GM18507 (cell line): ENCODE measurements at places on chromosomes 4 and X.

DNA sequence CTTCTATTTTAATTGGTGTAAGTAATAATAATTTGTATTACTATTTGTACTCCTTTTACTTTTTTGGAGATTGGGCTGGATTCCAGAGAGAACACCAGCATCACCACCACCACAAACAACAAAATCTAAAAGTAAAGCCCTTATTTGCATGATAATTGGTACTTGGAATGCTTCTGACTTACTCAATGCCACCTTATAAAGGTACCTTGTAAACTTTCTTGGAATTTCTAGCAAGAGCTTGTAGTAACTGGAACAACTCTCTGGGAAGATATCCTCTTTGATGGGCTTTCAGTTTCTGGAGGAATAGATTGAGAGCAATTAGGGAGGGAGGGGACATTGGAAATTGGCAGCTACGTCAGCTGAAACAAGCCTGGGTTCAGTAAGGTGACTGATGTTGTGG lies 20.2 kb upstream of the PITX2 start:
- DNase-seq: no peak

DNA sequence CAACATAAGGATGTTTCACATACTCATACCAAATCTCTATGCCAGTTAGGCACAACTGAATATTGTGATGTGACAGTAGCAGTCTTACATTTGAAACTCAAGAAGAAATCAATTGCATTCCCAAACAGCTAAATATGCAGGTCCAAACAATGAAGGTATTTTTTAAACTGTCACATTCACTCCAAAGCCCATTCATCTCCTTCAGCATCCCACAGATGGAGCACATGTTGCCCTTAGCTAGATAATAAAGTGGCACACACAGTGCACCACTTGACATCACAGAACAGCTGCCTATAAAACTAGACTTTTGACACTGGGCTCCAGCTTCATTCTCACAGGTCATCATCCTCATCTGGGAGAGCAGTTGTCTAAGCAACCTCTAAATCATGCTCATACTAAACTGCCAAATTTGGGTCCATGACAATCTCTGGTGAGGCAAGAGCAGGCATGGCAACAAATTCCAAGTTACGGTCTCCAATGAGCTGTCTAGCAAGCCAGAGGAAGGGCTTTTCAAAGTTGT lies 26.2 kb upstream of the ARHGEF6 start:
- DNase-seq: no peak

DNA sequence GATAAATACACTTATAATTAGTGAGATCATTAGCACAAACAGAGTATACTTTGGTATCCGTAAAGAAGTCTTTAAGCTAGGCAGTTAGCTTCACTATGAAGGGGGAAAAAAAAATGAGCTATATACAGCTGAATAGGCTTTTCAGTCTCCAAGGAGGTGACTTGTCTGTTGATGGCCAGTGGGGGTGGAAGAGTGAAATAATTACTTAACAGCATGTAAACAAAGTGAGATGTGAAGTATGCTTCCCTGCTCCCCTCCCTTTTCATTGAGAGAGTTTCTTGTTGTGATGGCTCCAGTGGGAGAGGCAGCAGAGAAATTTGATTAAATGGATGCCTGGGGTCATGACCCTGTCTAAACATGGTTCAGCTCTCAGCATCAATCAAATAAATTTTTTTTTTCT lies 180.9 kb downstream of the DACH2 start:
- no peak for DNase-seq

DNA sequence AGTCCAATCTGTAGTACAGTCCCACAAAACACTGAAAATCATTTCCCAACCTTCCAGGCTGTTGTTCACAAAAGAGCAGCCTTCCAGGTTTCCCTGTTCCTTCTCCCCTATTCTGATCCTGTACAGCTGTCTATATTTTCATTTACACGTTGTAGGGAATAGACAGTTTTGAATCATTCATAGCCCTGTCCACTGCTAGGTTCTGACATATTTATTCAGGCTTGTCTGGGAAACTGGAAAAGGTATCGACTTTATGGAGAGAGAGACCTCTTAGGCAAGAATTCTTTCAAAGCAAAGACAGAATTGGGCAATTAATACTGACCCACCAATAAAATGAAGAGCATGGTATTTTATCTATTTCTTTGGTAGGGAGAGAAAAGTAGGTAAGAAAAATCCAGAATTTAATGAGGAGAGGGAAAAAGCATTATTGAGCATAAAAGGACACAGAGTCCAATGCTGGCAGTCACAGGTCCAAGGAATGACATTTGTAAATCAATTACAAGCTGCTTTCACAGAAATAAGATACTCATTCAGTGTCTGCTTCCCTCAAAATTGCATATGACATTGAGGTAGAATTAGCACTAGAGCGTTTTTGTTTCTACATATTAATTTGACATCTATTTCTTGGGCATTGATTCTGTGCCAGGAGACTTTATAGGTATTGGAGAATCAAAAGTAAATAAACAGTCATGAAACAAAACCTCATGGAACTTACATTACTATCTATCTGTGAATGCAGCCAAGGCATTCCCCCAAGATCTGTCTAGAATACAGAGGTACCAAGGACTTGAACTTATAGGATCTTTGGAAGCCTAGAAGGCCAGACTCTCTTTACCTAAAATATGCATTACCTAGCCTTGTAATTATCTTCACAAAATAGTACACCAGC lies 127.2 kb downstream of the CAMK2D start:
- no peak for DNase-seq
